ENCODE measurements at places on chromosomes 5 and 9.

- no peak for DNase-seq
Observed at GRCh38 chr9:128733256-128733655, 9.3 kb upstream of the ZDHHC12 start.

- DNase-seq = no peak
Observed at GRCh38 chr5:103901885-103902284, 339.3 kb upstream of the NUDT12 start.

GRCh38 chr9:111798786-111799185, 4.0 kb upstream of the SHOC1 start:
- peak; percentile 35 for DNase-seq

- DNase-seq = no peak
Observed at GRCh38 chr5:81184749-81185110, 48.4 kb upstream of the CKMT2 start.

DNA sequence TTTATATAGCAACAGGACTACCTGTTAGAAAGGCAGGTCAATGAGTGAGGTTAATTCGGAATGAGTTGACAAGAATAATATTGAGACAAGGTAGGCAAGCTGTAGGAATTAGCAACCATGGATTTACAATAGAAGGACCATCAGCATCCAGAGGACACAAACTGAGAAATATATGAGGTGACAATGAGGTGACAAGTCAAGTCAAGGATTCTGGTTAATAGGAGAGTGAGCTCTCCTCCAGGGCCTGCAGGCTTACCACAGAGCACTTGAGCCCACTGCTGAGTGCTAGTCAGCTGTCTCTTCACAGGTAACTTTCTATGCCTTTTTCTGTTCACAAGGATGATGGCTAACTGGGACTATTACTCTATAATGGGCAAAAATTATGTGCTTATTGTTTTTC, 227.2 kb downstream of the MRPS30 start:
- no peak for DNase-seq

DNA sequence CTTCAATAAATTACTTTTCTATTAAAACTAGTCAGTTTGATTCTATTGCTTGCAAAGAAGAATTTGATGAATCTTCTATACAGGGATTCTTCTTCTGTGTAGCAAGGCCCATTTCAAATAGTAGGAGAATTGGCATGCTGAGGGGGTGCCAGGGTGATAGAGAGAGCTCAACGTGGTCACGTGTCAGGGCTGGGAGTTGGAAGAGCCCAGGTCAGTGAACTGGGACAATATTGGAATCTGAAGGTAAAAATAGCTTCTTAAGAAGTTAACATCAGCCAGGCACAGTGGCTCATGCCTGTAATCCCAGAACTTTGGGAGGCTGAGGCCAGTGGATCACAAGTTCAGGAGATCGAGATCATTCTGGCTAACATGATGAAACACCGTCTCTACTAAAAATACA, 64.1 kb upstream of the TLE1 start:
- no peak for DNase-seq

DNA sequence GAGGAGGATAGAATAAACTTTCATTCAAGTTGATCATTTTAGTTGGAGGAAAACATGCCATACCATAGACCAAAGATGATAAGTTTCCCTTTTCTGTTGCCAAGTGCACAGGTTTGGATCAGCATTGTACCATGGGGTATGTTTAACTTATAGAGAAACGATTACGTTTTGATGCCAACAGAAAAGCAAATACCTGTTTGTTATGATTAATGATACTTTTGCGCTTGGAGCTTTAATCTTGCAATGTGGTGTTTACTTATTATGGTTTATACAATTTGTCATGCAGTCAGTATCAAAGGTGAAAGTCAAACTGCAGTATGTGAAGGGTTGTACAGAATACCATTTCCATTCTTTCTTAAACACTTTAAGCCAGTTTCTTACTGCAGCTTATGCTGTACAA, 13.2 kb upstream of the ARHGEF28 start:
- DNase-seq = no peak

GRCh38 chr9:36842560-36843530, 191.2 kb downstream of the PAX5 start:
- no peak for DNase-seq

DNA sequence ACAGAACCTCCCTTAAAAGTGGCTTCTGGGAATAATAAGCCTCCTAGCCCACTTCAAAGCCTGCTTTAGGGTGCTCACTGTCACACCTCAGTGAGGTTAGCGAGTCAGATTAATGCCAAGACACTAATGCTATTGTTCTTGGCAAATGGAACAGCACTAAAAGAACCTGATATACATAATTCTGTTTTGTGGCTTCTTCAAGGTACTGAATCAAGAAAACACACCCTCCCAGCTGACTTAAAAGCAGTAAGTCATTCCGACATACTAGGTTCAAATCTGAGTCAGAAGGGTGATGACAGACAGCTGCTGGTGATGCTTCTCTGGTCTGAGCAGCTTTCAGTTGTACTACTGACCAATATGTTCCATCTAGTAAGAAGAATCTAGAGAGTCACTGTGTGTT, 121.6 kb downstream of the OXCT1 start:
- no peak for DNase-seq

GRCh38 chr5:44384816-44385215, 4.4 kb downstream of the FGF10 start:
- DNase-seq = no peak

DNA sequence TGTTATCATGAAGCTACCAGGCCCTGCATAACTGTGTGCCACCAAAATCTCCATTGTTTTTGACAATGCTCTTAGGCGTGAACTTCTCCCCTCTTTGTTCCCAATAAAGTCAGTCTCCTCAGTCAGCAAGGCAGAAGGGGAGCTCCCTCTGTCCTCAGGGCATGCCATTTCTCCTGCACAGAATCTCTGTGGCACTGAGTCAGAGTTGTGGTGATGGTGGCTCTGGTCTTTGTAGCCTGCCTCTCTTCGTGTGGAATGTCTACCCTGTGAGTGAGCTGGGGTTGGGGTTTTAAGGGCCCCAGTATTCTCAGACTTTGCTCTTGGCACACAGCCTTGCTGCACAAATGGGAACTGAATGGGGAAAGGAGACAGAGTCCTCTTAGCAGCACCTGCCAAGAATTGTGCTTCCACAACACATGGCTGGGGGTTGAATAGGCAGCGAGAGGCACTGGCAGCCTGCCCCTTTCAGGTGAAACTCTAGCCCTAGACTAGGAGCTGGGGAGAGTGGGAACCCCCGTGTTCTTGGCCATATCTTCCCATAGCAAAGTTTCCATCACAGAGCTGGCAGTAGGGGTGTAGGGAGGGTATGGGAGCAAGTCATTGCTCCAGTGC, 146.6 kb downstream of the SH3GL2 start:
- DNase-seq = no peak

GRCh38 chr5:62333250-62333794, 27.3 kb downstream of the KIF2A start:
- no peak for DNase-seq

DNA sequence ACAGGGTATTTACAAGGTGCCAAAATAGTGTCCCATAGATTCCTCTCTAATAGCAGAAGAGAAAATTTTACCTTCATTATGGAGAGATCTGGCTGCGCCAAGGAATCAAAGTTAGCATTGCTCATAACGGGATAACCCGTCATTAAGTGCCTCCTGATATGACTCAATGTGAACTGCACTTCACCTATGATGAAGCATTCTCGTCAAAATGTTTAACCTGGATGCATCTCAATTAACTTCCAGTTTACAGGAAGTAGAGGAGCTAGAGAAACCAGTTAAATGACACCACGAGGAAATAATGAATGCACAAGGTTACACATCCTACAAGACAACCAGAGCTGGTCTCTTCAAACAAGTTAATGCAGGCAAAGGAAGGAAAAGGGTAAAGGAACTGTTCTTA, 17.2 kb downstream of the FBXW11 start:
- no peak for DNase-seq

DNA sequence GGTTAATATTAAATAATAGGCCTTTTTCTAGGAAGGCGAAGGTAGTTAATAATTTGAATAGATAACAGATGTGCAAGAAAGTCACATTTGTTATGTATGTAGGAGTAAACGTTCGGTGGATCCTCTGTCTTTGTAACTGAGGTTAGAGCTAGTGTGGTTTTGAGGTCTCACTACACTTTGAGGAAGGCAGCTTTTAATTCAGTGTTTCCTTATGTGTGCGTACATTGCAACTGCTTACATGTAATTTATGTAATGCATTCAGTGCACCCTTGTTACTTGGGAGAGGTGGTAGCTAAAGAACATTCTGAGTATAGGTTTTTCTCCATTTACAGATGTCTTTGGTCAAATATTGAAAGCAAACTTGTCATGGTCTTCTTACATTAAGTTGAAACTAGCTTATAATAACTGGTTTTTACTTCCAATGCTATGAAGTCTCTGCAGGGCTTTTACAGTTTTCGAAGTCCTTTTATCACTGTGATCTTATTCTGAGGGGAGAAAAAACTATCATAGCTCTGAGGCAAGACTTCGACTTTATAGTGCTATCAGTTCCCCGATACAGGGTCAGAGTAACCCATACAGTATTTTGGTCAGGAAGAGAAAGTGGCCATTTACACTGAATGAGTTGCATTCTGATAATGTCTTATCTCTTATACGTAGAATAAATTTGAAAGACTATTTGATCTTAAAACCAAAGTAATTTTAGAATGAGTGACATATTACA, 45.7 kb downstream of the TGFBR1 start:
- no peak for DNase-seq

GRCh38 chr5:37501152-37501551, 122.0 kb downstream of the WDR70 start:
- peak; percentile 3 for DNase-seq

GRCh38 chr5:64939772-64940510, 171.2 kb downstream of the CWC27 start:
- no peak for DNase-seq

DNA sequence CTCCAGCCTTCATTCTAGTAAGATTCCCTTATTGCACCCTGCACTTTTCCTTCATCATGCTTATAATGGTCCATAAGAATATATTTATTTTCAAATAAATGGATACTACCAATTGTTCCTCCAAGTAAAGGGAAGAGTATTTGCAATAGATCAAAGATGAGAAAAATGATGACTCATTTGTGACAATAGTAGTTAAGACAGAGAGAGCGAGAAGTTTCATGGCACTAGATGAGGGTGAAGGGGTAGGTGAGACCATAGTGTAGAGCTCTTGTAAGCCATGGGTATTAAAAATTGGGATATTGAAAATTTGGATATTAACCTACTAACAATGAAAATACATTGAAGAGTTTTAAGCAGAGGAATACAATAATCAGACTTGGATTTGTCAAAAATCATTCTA, 404.6 kb downstream of the EFNA5 start:
- DNase-seq = no peak

- DNase-seq = no peak
Observed at GRCh38 chr5:131355971-131356528, 92.2 kb downstream of the CDC42SE2 start.

DNA sequence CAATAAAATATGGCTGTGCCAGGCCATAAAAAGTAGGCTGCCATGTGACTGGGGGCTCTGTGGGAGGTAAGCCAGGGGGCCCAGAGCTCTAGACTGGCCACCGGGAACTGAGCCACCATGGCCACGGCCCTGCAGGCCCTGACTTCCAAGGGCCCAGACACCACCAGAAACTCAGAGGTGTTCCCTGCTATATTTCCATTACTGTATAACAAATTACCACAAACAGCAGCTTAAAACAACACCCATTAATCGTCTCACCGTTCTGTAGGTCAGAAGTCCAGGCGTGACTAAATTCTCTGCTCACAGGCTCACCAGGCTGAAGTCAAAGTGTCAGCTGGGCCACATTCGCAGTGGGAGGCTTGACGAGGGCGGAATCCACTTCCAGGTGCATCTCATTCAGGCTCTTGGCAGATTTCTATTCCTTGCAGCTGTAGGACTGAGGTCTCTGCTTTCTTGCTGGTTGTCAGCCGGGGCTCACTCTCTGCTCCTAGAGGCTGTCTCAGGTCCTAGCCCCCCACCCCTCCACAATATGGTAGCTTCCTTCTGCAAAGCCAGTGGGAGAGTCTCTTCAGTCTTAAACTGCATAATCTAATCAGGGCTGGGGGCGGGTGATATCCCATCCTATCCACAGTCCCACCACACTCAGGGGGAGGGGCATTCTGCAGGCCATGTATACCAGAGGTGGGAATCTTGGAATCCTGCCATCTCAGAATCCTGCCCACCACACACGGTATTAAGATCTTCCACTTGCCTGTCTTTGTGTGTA, 125.4 kb downstream of the C5orf15 start:
- DNase-seq = no peak

- DNase-seq = no peak
Observed at GRCh38 chr5:59732806-59733205, 160.7 kb downstream of the PDE4D start.

All from BJ (cell line).